ENCODE measurements at places on chromosomes 5 and 9. TPM values are rescaled to one million over a fixed set of nuclear protein-coding genes. Genes with fewer than 3 reads are reported as not detected.
A peak's percentile ranks its signal among the peaks of the same experiment; 100 is the strongest.

DNA sequence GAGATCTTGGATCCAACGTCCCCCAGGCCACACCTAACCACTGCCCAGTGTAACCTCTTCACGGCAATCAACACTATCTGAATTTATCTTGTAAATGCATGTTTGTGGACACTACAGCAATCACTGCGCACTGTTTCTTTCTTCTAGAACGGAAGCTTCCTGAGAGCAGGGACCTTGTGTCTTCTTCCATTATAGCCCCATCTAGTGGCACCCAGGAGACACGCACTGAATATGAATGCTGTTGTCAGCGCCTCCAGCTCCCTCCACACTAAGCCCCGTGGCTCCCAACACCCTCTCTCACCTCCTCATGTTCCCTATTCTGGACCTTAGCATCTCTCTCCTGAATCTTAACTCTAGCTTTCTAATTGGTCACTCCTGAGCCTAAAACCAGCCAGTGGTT lies 72.7 kb downstream of the SMIM23 start:
- no peak for DNase-seq

The KCNIP1 gene
- not detected for total RNA-seq

The RNF180 gene
- total RNA-seq = 22.7 TPM

- DNase-seq = no peak
Measured at GRCh38 chr5:180975338-180975737, 13.3 kb upstream of the BTNL3 start.

GRCh38 chr5:77358255-77359205 lies 133.6 kb downstream of the WDR41 start:
- no peak for DNase-seq

- DNase-seq = peak; percentile 5
Measured at GRCh38 chr9:135614821-135615665, 24.3 kb downstream of the GLT6D1 start.

DNA sequence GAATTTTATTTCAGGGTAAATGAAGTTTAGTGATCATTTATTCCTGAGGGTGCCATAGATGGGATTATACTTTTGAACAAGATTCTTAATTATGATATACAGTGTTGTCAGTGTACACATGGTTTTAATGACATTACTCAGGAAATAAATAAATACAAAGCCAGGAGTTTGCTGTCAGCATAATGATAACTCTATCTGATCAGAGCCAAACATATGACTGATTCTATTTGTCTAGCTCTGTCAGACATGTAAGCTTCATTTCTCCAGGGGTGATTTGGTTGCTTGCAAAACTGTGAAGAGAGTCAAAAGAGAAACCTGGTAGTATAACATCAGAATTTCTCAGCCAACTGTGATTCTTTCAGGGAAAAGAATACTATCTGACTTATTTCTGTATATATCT lies 1425.8 kb upstream of the C9orf72 start:
- DNase-seq = no peak

- no peak for DNase-seq
Measured at GRCh38 chr9:88280816-88281382, 107.3 kb upstream of the SPIN1 start.

The PCDHB13 gene
- total RNA-seq = 4.8 TPM

The OR2S2 gene
- total RNA-seq = not detected

DNA sequence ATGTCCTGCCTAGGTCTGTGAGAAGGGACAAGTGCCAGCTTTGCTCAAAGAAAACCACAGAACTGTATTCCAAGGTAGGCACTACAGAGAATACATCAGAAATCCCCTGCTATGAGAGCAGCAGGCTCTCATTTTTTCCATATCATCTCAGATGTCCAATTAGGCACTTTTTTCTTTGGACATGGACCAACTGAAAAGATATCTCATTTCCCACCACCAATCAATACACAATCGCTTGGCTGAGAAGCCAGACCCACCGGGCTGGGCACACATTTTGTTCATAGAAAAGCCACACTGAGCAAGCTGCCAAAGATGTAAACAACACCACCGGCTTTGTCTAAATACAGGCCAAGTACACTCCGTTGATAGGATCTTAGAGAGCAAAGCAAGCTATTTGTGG lies 25.9 kb downstream of the STOM start:
- DNase-seq = no peak

DNA sequence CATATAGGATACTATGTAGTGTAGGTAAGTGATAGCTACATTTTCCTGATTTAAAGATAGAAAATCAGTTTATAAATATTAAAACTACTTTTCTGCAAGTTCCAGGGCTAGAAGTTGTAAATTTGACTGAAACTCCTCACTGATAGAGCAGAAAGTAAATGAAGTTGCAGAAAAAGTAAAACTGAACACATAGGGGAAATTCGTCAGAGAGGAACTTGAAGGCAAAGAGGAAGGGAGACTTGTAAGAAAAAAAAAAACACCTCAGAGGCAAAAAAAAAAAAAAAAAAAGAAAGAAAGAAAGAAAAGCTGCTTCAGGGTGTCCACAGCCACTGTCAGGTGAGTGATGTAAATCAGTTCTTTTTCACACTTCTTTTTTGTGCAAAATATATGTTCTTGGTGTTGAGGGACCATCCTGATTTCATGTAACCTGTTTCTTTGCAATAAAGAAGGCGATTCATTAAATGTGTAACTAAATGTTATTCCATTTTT lies 336.2 kb upstream of the ZNF462 start:
- DNase-seq = no peak

DNA sequence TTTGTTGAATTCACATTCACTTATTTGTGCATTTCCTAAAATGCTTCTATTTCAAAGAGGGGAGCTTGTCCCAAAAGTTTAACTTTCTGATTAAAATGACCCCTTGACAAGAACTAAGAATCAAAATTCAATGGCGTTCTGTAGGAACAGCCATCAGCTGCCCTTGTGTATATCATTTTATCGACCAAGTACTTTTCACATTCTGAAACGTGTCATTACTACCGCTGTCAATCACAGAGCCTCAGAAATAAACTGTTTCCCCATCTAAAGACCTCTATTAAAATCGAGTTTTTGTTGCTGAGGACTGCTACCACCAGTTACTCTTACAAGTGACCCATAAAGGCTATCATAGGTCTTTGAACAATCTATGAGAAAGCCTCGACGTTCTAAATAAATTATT lies 1.6 kb upstream of the FOXD1 start:
- no peak for DNase-seq

The NUP155 gene
- 25.9 TPM for total RNA-seq

DNA sequence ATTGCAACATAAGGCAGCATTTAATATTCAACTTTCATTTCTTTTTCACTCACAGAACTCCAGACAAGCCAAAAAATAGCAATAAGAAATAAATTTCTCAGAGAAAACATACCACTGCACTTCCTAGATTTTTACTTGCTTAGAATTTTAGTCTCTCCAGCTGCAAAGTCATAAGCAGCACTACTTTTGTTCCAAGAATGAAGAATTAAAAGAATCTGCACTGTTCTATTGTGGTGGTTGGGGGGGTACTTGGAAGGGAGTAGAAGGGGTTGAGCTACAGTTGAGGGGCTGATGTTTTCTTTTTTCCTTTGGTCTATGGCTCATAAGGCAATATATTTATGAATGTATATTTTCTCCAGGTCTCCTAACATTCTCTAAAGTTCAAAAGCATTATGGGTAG lies 144.5 kb downstream of the KIAA0825 start:
- DNase-seq = no peak

DNA sequence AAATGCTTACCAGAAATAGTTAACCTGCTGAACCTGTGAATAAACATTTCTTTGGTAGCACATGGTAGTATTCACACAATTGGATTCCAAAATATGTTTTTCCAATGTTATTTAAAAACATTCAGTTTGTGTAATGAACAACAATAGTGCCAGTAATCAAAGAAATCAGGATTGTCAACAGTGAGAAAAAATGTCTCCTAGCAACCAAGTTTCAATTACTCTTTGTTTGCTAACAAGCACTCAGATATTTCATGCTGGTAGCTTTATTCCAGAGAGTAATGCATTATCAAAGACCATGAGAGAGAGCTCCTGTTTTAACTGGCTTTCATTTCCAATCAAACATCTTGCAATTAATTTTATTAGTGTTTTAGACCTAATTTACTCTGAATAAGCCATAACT lies 768.1 kb upstream of the GRAMD2B start:
- DNase-seq = no peak

DNA sequence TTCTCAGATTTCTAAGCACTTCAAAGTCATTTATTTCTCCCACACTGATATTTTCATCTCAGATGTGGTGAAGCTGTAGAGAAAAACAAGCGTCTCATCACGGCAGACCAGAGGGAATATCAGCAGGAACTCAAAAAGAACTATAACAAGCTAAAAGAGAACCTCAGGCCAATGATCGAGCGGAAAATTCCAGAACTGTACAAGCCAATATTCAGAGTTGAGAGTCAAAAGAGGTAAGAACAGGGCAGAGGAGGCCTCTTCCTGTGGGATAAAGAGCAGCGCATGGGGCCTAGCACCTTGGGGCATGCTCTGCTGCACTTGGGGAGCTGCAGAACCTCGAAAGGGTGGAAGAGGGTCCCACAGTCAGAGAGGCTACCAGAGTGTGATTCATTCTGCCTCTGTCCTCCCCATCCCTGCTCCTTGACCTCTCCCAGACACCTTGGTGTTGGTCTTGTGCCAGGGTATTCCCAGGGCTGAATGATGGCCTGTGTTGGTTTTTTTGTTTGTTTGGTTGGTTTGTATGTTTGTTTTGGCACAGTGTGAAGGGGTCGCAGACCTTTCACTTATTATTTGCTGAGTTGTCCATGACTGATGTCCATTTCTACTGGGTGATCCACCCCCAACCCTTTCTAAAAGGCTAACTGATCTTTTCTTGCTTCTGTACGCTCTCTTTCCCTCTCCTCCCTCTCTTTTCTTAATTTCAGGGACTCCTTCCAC lies 248.9 kb downstream of the DOCK8 start:
- DNase-seq = no peak

The SAPCD2 gene
- total RNA-seq = 2.8 TPM

The NR2F1-AS1 gene
- 17.4 TPM for total RNA-seq

DNA sequence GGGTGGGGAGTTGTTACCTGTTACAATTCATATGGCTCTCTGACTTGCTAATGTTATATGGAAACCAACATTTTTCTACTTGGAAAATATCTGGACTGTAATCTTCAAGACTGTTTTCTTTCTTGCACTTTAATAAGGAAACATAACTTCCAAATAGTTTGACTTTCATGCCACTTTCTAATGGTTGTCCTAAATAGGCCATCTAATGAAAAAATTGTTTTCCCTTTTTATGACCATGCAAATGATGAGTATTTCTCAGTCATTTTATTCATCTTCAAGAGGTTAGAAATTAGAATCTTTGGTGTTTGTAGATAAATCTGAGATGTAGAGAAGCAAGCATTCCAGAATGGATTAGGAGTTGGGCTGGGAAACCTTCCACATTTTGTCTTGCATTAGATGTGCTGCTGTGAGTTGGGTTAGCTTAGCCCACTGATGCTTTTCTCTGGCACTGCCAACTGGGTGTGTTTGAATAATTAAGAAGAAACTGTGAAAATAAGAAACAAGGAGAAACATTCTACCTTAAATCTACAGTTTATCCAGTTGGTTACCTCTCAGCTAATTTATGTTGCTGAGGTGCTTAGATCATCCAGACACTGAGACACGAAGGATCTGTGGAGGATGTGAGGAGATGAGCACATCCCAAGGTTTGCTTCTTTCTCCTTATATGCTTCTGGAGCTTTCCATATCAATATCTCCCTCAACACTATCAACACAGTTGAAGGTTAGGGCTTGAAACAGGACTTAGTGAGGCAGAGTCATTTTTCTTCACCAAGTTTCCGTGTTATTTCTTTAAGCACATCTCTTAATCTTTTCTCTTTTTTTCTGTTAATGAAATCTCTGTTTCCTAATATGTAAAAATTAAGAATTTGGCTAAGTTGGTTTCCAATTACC lies 2.7 kb downstream of the RASGRF2 start:
- DNase-seq = no peak

The BARHL1 gene
- total RNA-seq = not detected

GRCh38 chr5:141512390-141512910 lies 23.6 kb downstream of the PCDHGC5 start:
- DNase-seq = peak; percentile 78

The TPPP gene
- 4.3 TPM for total RNA-seq

The PCDH1 gene
- 28.3 TPM for total RNA-seq

The CCDC112 gene
- total RNA-seq = 7.9 TPM

All from breast epithelium (tissue), 4 donors.